ENCODE measurements at places on chromosomes 7 and 10. TPM values are rescaled to one million over a fixed set of nuclear protein-coding genes. Genes with fewer than 3 reads are reported as not detected.

- no peak for DNase-seq
Observed at GRCh38 chr7:138903186-138903820, 77.9 kb downstream of the KIAA1549 start.

- DNase-seq, result no peak
Observed at GRCh38 chr7:21486511-21486910, 56.3 kb upstream of the DNAH11 start.

Gene TET1
- polyA plus RNA-seq, result 10.8 TPM

- DNase-seq, result no peak
Observed at GRCh38 chr7:91043186-91043585, 221.0 kb upstream of the FZD1 start.

DNA sequence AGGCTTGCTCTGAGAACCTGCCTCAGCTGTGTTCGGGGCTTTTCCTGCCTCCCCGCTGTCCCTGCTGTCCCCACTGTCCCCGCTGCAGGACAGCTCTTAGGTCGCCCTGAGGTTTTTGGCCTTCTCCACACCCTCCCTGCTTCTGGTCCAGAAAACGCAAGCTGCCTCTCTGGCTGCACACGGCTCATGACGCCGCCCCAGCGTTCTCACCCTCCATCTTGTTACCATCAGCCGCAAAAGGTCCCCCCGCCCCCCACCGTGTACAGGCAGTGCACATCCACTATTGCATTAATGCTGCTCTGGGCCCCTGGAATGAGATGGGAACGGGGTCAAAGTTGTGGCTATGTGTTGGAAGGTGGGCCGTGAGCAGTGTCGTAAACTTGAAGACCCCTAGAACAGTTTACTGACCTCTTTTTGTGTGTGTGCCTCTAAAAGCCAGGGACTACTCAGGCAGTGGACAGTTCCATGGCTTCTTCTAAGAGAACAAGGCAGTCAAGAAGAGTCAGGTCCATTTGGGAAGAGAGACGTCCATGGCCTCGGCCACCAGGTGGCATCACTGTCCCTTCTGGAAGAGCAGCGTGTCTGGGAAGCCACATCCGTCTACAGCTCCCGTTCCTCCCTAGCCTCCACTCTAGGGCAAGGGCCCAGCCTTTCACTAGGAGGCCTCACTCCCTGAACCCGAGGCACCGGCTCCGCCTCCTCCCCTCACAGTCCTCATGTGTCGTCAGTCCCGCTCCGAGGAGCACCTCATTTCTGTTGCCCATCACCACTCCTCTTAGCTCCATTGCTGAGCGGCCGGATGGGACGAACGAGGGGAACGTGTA, 38.5 kb upstream of the MKRN1 start:
- DNase-seq, result peak; percentile 90

GRCh38 chr7:28996836-28997235, 38.7 kb upstream of the TRIL start:
- DNase-seq, result no peak

DNA sequence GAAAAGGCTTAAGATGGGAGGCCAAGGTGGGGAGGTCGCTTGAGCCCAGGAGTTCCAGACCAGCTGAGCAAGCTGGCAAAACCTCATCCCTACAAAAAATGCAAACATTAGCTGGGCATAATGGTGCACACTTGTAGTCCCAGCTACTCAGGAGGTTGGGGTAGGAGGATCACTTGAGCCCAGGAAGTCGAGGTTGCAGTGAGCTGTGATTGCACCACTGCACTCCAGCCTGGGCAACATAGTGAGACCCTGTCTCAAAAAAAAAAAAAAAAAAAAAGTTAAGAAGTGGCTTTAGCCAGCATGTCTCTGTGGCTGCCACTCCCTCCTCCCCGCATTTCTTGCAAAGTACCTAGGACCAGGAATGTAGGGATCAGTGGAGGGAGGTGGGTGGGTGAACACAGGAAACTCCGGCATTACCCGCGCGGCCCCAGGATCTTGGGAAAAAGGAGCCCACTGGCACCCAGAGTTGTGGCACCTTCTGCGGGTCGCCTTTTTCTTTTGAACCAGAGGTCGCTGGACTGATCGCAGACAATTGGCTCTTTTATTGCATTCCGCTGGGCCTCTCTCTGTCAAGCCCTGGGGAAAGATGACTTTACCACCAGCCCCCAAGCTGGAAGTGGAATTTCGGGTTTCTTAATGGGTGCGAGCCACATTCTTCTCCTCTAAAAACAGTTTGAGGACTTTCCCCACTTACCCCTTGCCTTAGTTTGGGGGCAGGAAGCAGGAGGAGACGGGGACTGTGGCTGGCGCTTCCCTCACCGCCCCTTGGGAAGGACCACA, 3.5 kb downstream of the VGF start:
- DNase-seq, result no peak

DNA sequence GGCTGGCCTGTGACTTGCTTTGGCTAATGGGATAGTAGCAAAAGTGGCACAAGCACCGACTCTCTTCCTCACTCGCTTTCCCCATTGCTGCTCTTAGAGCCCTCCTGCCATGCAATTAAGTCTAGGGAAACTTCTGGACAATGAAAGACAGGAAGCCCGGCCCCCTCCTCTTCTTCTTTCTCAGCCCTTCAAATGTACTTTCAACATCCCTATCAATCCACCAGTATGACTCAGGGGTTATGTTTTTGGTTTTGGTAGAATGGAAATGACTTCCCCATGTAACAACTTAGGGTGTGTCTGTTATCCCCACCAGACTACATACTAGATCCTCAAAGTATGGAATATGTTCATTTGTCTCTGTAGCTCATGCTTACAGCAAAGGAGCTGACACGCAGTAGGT, 139.0 kb upstream of the GDF10 start:
- no peak for DNase-seq

Gene FOXP2
- 9.3 TPM for polyA plus RNA-seq

- no peak for DNase-seq
Observed at GRCh38 chr7:33698692-33699128, 206.6 kb upstream of the BMPER start.

DNA sequence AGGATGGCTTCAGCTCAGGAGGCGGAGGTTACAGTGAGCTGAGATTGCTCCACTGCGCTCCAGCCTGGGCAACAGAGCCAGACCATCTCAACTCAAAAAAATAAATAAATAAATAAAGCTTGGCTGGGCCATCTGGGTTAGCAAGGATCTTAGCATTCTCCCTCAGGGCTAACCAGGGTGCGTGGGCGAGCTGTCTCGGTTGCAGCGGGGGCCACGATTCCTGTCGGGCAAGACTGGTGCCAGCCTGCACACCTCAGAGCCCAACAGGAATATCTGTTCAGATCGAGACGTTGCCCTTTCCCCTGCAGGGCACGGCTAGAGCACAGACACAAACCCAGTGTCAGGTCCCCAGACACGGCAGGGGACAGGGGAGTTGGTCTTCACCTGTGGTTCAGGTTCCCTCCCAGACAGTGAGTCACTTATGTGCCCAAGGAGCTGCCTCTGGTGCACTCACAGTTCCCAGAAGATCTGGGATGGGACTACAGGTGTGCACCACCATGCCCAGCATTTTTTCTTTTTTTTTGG, 75.5 kb upstream of the GTF2I start:
- DNase-seq, result no peak

Gene TMEM176A
- 21.5 TPM for polyA plus RNA-seq

- peak; percentile 42 for DNase-seq
Observed at GRCh38 chr10:96416643-96417042, 57.8 kb upstream of the OPALIN start.

Gene STOX1
- 2.3 TPM for polyA plus RNA-seq

GRCh38 chr10:128047991-128048818, 78.0 kb downstream of the MKI67 start:
- no peak for DNase-seq

Gene LIPJ
- polyA plus RNA-seq, result 0.05 TPM

GRCh38 chr10:119700321-119700954, 25.4 kb upstream of the INPP5F start:
- DNase-seq, result no peak

Gene STEAP4
- 7.5 TPM for polyA plus RNA-seq

GRCh38 chr7:74202841-74203556, 6.8 kb upstream of the LAT2 start:
- DNase-seq, result peak; percentile 47

DNA sequence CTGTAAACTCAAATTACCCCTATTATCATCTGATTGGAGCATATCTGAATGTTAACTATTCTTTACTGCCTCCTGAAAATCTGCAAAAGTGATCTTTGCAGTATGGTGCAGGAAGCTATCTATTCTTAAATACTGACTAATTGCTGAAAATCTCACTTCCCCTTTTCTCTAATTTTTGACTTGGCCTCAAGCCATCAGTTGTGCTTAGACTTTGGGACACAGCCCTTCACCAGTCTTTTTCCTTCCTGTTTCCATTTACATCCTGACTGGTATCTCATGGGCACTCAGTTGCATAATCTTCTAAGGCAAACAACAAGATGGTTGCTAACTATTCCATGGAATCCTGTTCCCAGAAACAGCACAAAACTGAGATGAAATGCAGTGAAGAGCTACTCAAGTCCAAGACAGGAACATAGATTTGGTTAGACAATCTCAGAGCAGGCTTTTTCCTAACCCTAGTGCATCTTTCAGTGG, 228.5 kb downstream of the SORCS1 start:
- DNase-seq, result no peak

Gene ADGRA1
- polyA plus RNA-seq, result 4.0 TPM

DNA sequence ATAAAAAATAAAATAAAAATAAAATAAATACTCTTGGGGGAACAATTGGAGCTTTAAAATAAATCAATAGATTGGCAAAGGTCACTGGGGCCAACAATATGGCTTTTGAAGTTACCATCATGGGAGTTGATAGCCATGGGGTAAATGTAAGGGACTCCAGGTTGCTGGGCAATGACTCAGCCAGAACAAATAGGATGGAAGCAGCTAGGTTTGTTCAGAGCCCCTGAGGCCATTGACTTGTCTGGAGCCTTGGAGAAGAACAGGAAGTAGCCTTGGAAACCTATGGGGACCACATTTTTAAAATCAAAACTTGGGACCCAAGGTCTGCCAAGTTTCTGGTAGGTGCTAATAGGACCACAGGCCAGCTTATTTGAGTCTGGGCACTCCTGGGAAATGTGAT, 20.2 kb upstream of the FRA10AC1 start:
- DNase-seq, result no peak

GRCh38 chr7:113936982-113937381, 18.2 kb upstream of the PPP1R3A start:
- DNase-seq, result no peak

DNA sequence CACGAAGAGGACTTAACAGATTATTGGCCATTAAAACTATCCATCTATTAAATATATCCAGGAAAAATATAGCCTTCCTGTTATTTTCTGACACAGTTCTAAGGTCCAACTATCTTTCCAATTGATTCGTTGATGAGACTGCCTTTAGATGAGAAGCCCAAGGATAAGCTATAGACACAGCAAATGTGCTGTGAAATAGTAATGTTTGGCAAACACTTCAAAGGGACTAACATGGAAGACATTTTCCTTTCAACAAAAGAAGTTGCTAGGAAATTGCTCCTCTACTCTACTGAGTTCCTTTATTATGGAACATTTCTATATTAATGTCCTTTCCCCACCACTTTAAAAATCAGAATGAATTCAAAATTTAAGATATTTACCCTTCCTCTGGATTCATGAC, 38.5 kb downstream of the CCDC186 start:
- no peak for DNase-seq

Gene SUN3
- polyA plus RNA-seq, result not detected

- DNase-seq, result no peak
Observed at GRCh38 chr7:41816111-41816510, 113.2 kb upstream of the INHBA start.

DNA sequence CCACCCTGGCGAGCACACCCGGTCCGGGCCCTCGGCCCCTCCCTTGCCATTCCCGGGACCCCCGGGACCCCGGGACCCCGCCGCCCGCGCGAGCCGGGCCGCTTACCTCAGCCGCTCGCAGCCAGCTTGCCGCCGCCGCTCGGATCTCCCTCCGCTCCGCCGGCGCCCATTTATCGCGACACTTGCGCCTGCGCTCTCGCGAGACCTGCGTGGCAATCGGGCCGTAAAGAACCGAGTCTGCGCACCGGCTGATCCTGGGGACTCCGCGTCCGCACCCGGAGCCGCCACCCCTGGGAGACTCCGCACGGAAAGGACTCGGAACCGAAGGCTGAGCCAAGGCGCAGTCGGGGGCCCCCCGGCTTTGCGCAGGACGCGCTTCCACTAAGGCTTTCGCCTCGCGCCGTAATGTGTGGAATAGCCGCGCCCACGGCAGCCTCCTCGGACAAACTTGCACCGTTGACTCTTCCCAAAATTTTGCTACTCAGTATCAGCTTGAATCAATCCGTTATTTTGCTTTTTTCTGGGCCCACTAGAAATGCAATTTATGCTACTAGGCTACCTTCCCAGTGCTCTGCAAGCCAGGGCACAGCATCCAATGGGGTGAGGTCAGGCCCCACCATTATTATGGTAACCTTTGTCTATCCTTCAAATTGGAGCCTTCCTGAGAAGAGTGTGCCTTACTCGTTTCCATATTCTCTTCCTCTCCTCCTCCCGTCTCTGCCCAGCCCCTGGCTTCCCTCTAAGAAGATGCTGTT, at the start of gene MAD1L1:
Gene MAD1L1 (minus strand): TSS at position 180 of the 755 bp plus-strand sequence. CDS start 2,812 bp downstream, outside the sequence.
- DNase-seq, result peak; percentile 93

DNA sequence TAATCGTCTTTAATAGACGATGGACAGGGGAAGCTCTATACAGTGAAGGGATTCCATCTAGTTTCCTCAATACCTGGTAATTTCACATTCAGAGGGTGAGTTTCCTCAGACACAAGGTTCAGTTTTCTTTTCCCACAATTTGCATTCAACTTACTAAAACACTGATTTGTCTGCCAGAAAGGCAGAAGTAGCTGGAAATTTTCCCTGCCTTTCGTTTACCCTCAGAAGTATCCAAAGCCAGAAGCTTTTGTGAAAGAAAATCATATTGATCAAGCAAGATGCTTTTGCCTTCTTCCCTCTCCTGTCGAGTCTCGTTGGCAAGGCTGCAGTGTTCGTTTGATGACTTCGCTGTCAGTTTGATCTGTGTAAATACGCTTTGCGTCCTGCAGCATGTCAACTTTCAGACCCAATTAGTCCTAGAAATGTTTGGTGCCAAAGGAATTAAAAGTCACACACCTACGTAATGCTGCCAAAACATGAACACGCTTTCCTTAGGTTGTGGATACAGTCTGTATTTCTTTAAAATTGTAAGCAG, 631.9 kb upstream of the FOXK1 start:
- no peak for DNase-seq

GRCh38 chr7:100675581-100676350, 2.2 kb downstream of the GNB2 start:
- peak; percentile 72 for DNase-seq

GRCh38 chr10:48365668-48366067, 59.2 kb downstream of the MAPK8 start:
- DNase-seq, result no peak

Gene FAM180A
- not detected for polyA plus RNA-seq
